NCI-H774 (cell line): ENCODE measurements at places on chromosomes 6 and 20.

- no peak for DNase-seq
Measured at GRCh38 chr6:136318676-136319075, 29.0 kb upstream of the BCLAF1 start.

GRCh38 chr6:82337688-82338257 lies 25.8 kb upstream of the TPBG start:
- no peak for DNase-seq

- no peak for DNase-seq
Measured at GRCh38 chr6:168057836-168058235, 21.2 kb downstream of the FRMD1 start.

DNA sequence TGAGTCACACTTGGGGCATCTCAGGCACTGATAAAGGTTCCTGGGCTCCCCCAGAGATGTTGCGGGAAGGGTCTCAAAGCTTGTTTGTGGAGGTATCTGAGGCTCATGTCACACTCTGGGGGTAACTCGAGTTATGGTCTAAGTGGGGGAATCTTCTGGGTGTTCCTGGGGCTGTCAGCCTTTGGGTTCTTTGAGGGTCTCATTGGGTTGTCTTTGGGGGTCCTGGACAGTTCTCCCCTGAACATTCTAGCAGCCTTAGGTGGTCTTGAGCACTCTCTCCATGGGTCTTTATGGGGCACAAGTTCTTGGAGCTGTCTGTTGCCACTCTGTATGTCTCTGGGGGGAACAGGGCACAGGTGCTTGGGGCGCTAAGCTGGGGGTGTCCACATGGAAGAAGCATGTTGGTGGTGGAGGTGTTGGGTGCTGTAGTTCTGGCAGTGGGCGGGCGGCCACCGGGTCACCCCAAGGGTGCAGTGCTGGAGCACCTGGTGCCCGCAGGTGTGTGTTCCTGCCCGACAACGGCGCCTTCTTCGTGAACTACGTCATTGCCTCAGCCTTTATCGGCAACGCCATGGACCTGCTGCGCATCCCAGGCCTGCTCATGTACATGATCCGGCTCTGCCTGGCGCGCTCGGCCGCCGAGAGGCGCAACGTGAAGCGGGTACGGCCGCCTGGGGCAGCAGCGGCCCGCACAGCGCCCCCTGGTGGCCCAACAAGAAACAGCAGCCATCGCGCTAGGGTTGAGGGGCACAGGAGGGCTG lies 7.1 kb upstream of the CAPN11 start:
- DNase-seq: no peak

DNA sequence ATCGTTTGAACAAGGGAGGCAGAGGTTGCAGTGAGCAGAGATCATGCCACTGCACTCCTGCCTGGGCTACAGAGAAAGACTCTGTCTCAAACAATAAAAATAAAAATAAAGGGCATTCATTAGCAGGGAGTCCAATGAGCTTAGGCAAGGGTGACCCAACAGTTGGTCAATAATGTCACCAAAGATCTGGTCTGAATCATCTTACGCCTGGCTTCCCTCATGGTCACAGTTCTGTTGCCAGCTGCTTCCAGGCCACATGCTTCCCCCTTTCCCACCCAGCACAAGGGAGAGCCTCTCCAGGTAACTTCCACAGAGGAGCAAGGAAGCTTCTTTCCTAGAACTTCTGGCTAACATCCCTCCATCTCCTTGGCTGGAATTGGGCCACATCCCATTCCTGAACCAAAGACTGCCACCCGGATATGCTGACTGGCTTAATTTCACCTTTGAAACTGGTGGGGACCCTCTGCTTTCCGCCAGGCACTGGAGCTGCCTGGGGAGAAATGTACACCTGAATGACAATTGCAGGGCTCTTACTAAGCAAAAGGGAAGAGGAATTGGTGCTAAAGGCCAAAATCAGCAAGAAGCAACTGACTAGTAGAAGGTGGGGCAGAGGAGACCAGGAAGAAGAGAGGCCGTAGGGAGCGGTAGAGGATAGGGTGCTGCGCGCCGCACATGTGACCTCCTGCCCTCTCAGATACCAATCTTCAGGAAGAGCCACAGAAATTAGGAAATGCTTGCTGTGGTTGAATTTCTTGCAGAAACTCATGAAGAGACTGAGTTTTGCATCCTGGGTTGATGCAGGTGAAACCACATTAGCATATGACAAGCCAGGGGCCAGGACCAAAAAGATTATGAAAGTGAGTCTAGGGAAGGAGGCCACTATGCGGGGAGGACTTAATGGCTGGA lies 8.3 kb upstream of the SCML4 start:
- DNase-seq: no peak

DNA sequence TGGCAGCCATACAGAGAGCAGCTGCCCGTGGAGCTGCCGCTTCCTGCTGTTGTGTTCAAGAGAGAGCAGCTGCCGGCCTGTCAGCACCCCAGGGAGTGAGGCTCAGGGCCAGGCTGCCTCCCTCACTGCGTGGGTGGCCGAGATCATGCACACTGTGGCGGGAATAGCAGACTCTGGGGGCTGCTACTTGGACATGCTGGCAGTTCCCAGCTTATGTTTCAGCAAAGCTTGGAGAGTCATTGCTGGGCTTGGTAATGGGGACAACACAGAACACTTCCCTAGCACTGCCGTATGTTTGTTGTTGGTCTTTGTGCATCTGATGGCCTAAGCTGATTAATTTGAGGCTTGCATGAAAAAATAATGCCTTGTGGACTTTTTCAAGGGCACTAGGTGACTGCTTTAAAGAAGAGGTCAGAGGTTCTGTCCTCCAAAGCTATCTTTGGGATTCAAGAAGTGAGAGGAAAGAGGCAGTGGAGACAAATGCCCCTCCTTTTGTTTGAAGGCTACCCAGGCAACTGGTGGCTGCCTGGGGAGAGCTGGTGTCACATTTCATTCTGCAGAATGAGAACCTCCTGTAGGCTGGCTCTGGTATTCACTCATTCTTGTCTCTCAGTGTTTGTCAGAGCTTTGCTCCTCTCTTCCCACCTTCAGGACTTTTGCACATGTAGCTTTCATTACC lies 18.8 kb downstream of the MRAP2 start:
- peak; percentile 91 for DNase-seq

- no peak for DNase-seq
Measured at GRCh38 chr6:104431096-104431495, 428.6 kb downstream of the HACE1 start.

DNA sequence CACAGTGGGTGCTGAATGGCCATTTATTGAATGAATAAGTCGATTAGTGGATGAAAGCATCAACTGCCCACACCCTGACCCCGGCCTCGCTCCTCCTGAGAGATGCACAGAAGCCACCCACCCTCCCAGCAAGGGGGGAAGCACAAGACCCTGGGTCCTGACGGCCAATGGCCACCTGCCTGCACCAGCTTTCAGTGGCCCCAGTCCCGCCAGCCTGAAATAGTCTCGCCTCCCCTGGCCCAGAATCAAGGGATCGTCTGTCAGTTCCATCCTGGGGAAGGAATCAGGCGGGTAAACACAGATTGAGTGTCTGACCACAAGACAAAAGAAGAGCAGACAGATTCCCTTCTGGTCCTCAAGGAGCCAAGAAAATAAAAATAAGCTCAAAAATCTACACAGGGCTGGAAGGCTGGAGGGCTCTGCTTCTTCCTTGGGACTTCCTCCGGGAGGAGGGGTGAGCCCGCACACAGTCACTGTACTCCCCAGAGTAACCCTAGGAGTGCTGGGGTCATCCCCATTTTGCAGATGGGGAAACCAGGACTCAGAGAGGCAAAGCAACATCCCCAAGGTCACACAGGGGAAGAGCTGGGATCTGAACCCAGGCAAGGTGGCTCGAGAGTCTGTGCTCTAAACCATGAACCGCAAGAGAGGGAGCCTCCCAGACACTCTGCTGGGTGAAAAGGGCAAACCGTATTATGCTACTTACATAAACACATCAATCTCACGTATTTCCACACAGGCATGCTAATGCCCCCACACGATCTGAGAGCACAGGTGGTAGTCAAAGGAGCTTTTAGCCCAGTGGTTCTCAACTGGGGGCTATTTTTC lies 7.8 kb downstream of the PREX1 start:
- DNase-seq: no peak

GRCh38 chr6:36445621-36446020 lies 2.8 kb downstream of the KCTD20 start:
- no peak for DNase-seq

- DNase-seq: peak; percentile 89
Measured at GRCh38 chr6:157560691-157561413, 179.9 kb downstream of the ZDHHC14 start.

- DNase-seq: no peak
Measured at GRCh38 chr6:30782425-30783014, 38.2 kb upstream of the IER3 start.

DNA sequence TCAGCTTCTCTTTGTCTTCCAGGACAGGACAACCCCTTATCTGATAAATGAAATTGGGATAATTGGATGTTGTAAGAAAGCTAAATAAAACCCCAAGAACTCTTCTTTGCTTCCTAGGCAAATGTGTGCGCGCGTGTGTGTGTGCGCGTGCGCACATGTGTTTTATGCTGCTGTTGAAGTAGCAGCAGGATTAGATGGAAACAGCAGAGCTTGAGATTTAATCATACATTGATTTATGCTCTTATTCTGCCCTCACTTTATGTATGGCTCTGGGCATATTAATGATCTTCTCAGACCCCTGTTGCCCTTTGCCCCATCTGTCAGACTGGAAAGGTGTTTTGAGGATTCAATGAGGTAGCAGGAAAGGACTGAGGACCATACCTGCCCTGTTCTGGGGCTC lies 324.0 kb upstream of the MAP3K7 start:
- DNase-seq: no peak

DNA sequence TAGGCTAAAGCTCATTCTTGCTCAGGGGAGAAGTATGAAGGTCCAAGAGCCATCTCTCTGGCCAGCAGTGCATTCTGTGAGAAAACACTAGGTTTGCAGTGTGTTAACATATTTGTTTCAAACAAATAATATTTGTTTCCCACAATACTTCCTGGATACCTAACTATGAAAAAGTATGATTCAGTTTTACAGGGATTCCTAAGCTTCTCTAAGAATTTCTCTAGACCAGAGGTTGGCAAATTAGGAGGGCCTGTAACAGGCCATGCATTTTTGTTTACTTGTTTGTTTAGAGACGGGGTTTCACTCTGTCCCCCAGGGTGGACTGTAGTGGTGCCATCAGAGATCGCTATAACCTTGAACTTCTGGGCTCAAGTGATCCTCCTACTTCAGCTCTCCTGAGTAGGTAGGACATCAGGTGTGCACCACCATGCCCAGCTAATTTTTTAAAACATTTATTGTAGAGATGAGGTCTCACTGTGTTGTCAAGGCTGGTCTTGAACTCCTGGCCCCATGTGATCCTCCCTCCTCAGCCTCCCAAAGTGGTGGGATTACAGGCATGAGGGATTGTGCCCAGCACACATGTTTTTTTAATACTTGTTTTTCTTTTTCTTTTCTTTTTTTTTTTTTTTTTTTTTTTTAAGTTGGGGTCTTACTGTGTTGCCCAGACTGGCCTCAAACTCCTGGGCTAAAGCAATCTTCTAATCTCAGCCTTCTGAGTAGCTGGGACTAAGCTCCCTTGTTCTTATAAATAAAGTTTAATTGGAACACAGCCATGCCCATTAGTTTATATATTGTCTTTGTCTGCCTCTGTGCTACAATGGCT lies 71.7 kb downstream of the ADGRG6 start:
- no peak for DNase-seq

- no peak for DNase-seq
Measured at GRCh38 chr6:126516411-126516810, 176.5 kb downstream of the CENPW start.
